NCI-H460 (cell line): ENCODE measurements at places on chromosomes 2 and 18. TPM values are rescaled to one million over a fixed set of nuclear protein-coding genes. Genes with fewer than 3 reads are reported as not detected.

DNA sequence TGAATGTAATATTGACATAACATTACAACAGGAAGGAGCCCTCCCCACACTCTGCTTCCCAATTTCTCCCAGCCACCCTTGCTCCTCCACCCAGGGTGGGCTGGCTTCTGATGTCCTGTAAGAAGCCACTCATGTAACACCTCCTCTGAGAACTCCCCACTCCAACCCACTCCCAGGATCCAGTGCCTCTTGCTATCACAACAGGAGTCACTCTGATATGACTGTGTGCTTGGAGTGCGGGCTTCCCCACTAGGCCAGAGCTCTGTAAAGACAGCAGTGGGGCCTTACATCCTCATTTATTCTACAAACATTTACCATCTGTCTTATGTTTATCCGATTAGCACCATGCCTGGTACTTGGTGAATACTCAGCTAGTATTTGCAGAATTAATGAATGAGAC, 65.1 kb downstream of the PTGR3 start:
- DNase-seq = no peak

- peak; percentile 58 for DNase-seq
Measured at GRCh38 chr2:196170213-196170605, 1.2 kb downstream of the STK17B start.

DNA sequence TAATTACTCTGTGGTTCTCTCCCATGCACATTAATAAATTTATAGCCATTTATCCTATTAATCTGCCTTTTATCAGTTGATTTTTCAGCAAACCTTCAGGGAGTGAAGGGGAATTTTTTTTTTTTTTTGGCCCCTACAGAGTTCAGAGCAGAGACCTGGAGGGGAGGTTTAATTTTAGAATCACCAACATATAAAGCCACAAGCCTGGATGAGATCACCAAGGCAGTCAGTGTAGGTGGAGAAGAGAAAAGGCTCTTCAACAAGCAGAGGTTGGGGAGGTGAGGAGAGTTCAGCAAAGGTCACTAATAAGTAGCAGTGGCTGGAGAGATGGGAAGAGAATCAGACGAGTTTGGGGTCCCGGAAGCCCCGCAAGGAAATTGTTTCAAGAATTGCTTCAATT, 48.4 kb upstream of the SPTBN1 start:
- no peak for DNase-seq

Gene HRH4
- total RNA-seq = 0.12 and 0.29 TPM in 2 replicates

Gene CNTNAP5
- not detected in 2 replicates for total RNA-seq
